ENCODE measurements at places on chromosomes 1 and 21.
A peak's percentile ranks its signal among the peaks of the same experiment; 100 is the strongest.

DNA sequence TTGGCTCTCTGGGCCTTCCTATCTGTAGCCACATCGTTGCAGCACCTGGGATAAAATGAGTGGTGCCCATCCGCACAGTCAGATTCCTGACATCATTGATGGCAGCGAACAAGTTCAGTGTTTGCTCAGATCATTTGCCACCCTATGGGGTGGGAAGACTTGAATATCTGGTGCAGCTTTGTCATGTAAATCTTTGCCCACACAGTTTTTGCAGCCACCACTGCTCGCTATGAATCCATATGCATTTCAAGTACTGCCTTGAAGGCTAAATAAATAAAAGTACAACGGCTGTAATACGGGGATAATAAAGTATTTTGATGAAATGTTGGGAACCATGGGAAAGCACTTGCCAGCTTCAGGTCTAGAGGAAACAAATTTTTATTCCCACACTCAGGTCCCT is 56.3 kb upstream of the COA6 start:
- DNase-seq = no peak

GRCh38 chr1:211697356-211697755 is 21.9 kb upstream of the NEK2 start:
- DNase-seq = peak; percentile 44

GRCh38 chr1:214192825-214193643 is 87.9 kb upstream of the SMYD2 start:
- no peak for DNase-seq

DNA sequence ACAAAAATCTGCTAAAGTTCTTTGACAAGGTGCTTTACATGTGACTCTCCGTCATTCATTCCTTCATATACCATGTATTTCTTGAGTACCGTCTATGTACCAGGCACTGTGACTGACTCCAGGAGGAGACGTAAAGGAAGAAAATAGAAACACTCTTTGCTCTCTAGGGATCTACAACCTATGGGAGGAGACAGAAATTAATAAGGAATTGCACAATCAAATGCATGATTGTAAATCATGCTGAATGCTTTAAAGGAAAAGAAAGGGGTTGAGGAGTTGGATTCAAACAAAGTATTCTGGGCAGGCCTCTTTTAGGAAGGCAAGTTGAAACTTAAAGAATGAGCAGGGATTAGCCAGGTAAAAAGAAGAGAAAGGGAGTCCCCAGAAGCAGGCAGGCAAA is 239.1 kb upstream of the FGGY start:
- no peak for DNase-seq

DNA sequence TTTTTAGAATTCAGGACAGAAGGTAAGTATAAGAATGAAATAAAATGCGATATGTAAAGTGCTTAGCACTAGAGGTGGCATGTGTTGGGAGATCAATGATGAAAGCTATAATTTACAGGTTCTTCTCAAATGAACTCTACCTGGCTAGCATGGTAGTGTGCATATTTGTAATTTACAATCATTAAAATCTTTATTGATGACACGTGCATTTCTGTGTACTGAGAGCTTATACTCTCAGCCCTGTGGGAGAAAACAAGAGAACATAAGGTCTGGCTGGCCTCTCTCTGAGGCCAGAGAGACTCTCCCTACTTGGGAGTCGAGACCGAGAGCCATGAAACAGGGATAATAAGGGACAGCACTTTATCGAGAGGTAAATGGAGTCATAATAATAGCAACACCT is 76.4 kb downstream of the COLGALT2 start:
- DNase-seq = no peak

- no peak for DNase-seq
These were observed 53.8 kb upstream of the OLFM3 start for GRCh38 chr1:102050556-102050955.

DNA sequence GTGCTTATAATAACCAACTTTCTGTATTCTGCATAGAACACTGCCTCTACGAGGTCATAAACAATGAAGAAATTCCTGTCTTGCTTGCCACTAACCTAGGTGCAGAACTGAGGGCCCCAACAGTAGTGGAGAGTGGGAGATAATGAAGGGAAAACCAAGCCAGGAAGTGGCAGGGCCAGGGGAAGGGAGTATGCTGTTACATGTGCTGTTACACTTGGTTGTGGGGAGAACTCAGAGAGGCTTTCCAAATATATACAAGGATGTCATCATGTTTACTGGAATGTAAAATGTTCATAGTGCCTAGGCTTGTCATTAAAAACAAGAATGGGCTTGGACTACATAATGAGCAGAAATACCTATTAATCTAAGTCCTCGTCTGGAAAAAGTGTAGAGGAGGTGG is 31.1 kb downstream of the NHLH2 start:
- no peak for DNase-seq

DNA sequence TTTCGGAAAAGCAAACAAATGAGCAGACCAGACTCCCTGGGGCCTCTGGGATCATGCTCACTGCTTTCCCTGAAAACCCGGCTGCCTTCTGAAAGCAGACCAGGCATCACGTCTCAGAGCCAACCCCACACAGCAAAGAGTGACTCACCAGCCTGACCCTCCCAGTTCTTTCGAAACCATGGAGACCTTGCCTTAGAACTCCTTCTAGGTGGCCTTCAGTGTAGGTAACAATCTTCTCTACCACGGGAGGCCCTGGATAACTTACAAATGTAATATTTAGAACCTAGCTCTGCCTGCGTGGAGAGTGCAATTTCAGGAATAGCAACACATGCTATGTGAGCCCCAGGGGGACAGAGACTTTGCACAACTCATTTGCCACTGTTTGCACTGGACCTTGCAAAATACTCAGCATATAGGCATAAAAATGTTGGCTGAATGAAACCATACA is 105.2 kb downstream of the SUSD4 start:
- DNase-seq = no peak

- no peak for DNase-seq
These were observed 150.3 kb downstream of the IFI44 start for GRCh38 chr1:78799926-78800325.

- DNase-seq = no peak
These were observed 714.0 kb downstream of the RWDD3 start for GRCh38 chr1:95948023-95948422.

- DNase-seq = no peak
These were observed 115.1 kb downstream of the PROX1 start for GRCh38 chr1:214102907-214103306.

DNA sequence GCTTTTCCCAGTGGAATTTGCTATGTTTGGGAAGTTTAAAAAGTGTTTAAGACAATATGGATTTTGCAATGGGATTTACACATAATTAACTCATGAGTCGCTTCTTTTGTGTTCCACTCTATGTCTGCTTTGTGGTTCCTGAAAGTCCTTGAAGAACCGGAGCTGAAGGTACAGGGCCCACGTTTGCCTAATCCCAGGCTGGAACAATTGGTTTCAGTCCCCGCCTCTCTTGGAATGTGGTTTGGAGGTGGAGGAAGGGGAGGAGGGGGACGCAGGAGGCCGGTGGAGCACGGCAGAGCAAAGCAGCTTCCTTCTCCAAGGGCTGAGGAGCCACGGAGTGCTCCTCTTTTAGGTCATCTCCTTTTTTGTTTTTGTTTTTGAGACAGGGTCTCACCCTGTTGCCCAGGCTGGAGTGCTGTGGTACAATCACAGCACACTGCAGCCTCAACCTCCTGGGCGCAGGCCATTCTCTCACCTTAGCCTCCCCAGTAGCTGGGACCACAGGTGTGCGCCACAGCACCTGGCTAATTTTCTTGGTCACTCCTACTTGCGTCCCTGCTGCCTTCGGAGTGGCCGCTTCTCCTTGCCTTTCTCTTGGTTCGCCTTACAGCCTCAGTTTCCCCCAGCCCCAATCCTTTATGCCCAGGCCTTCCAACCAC is 129.5 kb upstream of the ERRFI1 start:
- no peak for DNase-seq

- no peak for DNase-seq
These were observed 28.7 kb downstream of the NBPF3 start for GRCh38 chr1:21468599-21468998.

DNA sequence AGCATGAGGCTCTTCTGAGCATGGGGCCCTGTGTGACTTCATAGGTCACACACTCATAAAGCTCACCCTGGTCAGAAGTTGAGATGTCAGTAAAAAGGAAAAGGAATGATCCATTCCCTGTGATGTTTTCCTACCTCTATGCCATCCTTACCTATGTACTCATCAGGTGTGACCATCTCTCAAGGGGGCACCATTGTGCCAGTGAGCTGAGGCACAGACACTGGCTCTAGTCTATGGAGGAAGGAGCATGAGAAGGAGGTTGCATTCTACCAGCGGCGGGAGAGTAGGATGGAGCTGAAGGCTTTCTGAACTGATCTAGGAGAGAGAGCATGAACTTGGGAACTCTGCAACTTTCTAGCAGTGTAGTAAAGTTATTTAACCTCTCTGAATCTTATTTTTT is 65.8 kb upstream of the RGL1 start:
- no peak for DNase-seq

DNA sequence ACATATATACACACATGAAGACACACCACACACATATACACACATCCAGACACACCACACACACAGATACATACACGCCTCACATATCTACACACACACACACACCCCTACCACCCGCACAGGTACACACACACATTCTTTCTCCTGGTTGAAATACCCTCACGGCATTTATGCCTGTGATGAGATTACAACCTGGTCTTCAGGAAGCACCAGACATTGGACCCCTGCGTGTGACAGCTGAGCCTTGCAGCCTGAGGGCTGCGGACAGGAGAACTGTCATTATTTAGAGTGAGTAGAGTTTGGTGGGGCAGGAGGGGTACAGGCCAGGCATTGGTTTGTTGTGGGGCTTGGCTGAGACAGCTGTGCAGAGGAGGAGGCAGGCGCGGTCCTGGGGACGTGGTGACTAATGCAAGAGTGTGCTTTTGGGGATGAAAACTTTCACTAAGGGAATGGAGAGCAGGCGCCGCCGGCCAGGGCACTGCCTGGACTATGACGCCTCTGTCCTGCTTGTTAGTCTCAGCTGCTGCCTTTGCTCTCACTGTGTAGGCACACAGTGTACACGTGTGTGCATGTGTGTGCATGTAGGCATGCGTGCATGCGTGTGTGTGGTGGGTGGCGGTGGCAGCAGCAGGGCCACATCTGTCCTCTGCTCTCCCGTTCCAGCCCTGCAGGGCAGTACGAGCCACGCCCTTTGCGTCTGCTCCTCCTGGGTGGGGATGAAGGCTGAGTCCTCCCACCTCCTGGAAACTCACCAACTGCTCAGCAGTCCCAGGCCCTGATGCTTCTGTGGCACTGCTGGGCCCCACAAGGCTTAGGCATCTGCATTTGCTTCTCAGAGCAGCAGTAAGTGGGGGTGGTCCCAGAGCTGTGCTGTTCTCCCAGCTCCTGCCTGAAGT is 57.6 kb downstream of the SPSB1 start:
- DNase-seq = no peak

DNA sequence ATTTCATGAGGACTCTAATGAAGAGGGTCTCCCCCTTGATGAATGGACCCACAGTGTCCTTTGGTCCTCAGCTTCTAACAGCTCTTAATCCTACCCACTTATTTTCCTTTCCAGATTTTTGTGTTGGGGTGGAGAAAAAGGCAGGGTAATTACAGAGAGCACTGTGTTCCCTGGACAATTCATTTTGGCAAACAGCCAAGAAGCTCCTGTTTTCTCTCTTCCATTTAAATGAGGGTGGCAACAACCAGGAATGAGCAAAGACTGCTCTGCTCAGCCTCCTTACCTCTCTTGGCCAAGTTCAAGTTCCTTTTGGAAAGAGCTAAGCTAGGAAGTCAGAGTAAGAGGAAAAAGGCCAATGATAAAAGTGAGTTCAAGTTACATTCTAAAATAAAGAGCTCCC is 11.9 kb downstream of the XKR8 start:
- no peak for DNase-seq

DNA sequence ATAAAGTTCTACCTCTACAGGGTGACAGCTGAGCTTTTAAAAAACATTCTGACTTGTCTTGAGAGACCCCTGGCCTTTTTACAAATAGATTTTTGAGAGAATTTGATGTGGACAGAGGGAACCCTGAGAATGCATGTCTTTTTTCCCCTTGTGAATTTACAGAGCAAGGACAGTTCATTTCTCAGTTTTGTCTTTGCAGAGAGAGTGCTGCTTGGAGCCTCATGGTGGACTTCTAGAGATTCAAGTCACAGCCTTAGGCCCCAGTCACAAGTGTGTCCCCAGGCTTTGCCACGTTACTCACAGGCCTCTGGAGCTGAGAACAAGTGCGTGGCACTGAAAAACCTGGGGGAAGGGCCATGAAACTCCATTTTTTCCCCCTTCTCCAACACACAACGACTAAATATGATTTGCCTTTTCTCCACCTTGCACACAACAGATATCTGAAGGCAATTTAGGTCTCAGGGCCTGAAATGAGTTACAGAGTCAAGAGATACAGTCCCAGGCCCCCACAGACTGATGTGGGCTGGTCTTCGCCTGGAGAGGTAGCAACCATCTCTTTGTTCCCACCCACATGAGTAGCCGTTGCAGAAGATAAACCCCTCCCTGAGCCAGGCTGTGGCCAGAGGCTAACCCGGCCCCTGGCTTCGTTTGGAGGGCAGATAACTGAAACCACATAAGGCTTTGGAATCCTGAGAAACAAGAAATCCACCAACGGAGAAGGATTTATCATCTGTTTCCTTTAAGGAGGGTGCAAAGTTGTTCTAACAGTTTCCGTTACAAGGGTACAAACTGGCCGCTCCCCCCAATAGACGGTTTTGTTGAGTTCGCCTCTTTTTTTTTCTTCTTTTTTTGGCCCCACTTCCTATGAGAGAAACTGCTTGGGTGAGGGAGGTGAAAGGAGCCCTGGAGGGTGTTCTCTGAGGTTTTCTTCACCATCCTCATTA is 1.0 kb upstream of the PIGV start:
- peak; percentile 85 for DNase-seq

GRCh38 chr1:156226116-156226538 is 13.3 kb downstream of the PMF1 start:
- no peak for DNase-seq

- peak; percentile 59 for DNase-seq
These were observed 22.4 kb downstream of the HUNK start for GRCh38 chr21:31895077-31895835.

DNA sequence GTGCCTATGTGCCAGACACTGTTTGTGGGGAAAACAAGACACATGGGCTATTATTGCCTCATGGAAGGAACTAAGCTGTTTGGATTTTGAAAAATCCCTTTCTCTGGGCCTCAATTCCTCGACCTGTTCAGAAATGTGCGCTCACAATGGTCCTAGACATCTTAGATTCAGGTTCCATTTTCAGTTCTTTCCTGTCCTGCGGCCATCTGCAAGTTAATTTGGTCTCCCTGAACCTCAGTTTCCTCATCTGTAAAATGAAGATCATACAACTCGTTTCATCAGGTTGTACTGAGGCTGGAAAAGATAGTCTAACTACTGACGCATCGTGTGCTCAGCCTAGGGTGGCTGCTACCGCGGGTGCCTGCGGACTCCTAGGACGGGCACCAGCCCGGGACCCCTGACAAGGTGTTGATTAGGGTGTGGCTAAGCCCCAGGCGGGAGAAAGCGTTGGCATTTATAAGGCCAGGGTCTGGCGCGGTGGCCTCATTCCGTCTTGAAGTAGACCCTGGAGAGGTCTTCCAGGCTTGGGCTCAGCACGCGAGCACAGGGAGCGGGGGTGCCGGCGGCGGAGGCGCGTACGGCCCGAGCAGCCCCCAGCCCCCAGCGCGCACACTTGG is 493 bp upstream of the ELOA start:
- no peak for DNase-seq

GRCh38 chr1:8355439-8356255 is 37.7 kb downstream of the SLC45A1 start:
- peak; percentile 21 for DNase-seq
